ENCODE measurements at places on chromosomes 7 and 10.

- no peak for DNase-seq
These were observed 187.1 kb upstream of the NAMPT start for GRCh38 chr7:106471686-106472440.

DNA sequence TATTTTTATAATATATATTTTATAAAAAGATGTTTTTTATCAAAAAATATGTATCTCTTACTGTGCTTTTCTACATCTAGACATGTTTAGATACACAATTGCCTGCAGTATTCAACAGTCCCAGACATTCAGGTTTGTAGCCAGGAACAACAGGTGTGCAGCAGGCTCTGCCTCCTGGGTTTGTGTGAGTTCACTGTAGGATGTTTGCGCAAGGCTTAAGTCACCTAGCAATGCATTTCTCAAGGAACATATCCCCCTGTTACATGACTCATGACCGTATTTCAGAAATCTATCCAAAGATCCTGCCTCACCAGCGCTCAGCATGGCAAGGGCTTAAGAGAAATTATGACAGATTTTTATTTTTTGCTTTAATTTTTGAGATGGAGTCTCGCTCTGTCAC, 41.5 kb downstream of the PITRM1 start:
- no peak for DNase-seq

DNA sequence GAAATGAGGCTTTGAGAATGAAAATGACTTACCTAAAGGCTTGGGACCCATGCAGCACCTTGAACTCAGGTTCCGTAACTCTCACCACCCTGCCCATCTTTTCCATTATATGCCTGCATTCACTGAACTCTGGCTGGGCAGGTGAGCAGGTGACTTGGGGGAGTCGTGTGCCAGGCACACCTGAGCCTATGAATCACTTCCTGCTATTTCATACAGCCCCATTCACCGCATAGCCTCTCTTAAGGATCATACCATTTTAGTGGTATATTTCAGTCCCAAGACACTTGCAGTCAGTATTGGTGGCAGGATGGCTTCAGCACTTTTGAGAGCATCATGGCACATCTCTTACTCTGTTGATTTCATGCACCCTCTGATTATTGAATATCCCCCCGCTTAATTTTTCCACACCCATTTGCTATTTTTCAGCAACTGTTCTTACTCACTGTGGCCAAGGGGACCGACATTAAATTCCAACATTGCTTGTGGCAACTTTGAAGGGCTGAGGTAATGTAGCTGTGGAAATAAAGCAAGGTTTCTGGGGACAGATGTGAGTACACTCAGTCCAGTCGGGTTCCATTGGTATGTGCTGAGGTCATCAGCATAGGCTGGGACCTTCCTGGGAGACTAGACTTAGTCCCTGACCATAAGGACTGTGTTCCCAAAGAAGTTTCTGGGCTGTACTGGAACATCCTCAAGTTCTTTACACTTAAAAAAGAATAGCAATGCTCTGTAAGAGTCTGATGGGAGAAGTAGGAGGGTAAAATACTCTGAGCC, 39.8 kb upstream of the ZNF438 start:
- no peak for DNase-seq

GRCh38 chr7:137975221-137975620, 26.7 kb downstream of the CREB3L2 start:
- DNase-seq: no peak

DNA sequence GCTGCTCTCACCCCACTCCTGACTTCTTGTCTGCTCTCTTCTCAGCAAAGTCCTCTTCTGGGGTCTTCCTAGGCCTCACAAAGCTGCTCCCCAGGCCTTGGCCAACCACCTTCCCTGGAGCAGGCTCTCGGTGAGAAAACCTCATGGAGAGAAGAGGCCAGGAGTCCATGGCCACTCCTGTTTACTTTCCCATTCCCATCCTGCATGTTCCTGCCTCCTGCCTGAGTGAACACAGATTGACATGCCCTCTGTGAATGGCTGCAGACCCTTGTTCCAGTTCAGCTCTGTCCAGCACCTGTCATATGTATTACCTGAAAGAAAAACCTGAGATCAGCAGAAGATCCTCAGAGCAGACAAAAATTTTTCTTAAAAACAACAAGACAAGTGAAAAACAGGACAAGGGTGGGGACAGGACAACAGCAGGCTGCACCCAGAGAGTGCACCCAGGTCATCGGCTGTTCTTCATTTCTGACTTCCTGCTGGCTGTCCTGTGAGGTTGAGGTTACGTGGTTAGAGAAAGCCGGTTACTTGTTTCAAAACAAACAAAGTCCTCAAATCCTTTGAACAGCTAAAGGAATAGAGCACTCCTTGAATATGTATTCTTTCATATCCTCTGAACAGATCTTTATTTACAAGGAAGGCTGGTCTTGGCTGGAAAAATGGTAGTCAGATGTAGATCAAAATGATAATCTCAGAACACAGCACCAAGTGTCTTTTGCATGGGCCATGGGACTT, 34.0 kb upstream of the DLD start:
- no peak for DNase-seq

DNA sequence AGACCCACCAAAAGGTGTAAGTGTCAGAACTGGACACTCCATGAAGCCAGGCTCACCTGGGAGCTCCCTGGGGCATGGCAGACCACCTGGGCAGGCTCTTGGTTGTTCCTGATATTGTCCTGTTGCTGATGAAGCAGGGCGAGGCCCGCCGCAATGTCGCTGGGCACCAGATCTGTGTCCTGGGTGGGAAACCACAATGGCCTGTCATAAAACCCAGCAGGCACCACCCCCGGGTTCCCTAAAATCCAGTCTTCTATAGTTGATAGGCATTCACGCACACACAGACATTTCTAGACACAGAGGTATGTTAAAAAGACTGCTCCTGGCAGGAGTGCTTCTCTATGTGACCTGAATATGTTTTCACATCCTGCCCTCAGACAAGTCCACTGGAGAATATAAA, 15.0 kb downstream of the DAGLB start:
- no peak for DNase-seq

DNA sequence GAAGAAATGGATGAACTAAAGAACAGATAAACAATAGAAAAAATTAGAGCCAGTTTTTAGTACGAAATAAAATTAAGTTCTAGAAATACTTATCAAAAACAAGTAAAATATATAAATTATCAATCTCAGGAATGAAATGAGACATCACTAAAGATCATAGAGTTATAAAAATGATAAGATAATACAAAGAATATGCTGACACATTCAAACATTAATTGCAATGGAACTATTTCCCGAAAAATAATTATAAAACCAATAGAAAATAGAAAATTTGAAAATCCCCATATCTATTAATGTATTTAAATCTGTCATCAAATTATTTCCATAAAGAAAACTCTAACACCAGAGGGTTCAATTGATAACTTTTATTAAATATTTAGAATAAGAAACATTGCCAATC, 458.1 kb upstream of the MBL2 start:
- no peak for DNase-seq

DNA sequence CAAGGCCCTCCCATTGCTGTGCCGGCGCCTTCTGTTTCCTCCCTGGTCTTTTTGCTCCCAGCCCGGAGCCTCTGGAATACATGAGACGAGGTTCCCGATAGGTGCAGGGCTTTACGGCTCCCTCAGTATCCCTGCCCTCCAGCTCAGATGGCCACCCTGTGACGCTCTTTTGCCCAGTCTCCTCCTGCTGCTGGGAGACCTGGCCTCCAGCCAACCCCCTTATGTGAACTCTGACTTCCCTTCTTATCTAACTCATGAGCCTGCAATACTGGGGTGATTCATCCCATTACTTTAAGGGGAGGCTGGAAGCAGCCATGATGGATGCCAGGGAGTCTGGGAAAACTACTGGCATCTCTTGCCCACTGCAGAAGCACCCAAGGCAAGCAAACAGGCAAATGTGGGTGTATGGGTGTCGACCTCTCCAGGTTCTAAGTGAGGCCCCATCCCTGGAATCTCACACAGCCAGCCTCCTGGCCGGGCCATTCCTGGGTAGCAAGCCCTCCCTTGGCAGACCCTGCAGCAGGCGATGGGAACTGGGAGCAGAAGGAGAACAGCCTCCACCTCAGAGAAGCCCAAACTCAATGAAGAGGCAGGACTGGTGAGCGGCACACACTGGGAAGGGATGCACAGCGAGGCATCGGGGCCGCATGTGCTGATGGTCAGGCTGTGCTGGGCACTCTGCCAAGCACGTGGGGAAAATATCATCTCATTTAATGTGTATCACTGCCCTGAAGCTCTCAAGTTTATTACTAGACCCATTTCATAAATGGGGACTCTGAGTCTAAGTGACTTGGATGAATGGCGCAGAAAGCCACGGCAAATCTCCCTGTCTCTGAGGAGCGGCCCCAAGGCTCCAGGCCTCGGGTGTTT, 97.5 kb downstream of the FAM53B start:
- no peak for DNase-seq

- DNase-seq: no peak
These were observed 331.4 kb upstream of the MGMT start for GRCh38 chr10:129135624-129136023.

- no peak for DNase-seq
These were observed 53.5 kb upstream of the UNC5B start for GRCh38 chr10:71158902-71159301.
